ENCODE measurements at places on chromosomes 11 and 22.

DNA sequence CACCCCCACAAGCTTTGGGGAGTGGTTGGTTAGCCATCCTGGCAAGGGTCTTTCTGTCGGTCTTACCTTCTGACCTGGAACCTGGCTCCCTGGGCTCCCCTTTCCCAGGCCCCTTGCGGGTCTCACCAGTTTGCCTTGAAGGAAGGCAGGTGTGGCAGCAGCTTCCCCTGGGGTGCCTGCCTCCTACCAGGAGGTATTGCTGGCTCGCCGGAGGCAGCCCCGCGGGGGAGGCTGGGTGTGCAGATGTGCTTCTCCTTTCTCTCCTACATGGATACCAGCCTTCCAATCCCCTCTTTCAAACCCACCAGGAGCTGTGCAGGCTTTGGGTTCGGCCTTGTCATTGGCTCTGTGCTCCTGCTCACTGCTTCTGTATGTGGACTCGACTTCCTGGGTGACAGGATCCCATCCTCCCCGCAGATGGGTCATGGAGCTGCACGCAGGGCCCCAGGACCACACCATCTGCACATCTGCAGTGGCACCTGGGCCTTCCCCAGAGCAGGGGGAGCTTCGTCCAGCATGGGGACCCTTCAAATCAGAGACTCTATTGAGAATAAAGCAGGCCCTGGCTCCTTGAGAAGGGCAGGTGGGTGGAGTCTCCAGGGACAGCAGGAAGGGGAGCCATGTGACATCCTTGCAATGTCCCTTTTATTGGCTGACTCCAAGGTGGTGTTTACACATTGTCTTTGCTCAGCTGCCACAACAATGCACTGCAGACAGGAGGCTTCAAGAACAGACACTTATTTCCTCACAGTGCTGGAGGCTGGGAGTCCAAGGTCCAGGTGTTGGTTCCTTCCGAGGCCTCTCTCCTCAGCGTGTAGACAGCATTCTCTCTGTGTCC is 592.0 kb downstream of the BRD1 start:
- DNase-seq = no peak

DNA sequence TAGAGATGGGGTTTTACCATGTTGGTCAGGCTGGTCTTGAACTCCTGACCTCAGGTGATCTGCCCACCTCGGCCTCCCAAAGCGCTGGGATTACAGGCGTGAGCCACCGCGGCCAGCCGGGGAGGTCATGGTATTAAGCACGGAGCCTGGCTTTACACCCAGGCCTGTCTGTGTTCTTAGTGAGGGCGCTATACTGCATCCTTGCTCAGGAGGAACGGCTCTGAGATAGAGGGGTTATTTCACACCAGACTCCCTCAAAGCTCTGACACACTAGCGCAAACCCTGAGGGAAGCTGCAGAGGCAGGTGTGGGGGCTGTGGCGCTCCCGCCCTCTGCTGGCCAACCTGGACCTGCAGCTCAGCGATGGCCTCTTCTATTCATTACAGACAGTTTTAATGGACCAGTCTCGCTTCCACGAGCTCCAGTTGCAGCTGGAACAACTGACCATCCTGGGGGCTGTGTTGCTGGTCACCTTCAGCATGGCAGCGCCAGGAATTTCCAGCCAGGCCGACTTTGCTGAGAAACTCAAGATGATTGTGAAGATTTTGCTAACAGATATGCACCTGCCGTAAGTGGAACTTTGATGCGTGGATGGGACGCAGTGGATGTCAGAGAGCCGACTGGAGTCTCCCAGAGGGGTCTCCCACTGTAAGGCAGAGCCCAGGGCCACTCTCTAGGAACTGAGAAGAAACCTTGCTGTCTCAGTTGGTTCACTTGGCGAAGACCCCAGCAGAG is 26.2 kb downstream of the TCP11L1 start:
- peak; percentile 78 for DNase-seq

GRCh38 chr11:84240847-84241246 is 954.7 kb upstream of the CCDC90B start:
- DNase-seq = no peak

DNA sequence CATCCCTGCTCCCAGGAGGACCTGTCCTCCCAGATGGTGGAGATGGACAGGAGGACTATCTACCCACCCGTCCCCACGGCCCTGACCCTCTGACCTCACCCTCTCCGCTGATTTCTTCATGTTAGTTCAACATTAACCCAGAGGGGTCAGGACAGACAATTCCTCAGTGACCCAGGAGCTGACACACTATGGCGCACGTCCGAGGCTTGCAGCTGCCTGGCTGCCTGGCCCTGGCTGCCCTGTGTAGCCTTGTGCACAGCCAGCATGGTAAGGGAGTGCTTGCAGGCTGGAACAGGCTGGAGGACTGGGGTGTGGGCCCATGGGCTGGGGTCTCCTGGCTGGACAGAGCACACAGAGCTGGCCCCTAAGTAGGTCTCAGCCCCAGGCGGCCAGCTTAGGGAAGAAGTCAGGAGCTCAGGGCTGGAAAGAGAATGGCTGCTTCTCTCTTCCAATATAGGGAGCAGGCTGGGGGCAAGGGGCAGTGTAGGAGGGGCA is at the start of gene F2:
Gene F2, plus strand, starts transcription at position 166 of the 495 bp plus-strand sequence. Its CDS starts 23 bp downstream, at position 189.
- no peak for DNase-seq

GRCh38 chr11:531919-532526 is 3.4 kb downstream of the HRAS start:
- DNase-seq = no peak

GRCh38 chr22:42282943-42283277 is 12.5 kb upstream of the TCF20 start:
- no peak for DNase-seq

- no peak for DNase-seq
These were observed 6.7 kb downstream of the CAPN5 start for GRCh38 chr11:77073328-77074001.

- DNase-seq = no peak
These were observed 5.9 kb upstream of the USP18 start for GRCh38 chr22:18144105-18144504.

DNA sequence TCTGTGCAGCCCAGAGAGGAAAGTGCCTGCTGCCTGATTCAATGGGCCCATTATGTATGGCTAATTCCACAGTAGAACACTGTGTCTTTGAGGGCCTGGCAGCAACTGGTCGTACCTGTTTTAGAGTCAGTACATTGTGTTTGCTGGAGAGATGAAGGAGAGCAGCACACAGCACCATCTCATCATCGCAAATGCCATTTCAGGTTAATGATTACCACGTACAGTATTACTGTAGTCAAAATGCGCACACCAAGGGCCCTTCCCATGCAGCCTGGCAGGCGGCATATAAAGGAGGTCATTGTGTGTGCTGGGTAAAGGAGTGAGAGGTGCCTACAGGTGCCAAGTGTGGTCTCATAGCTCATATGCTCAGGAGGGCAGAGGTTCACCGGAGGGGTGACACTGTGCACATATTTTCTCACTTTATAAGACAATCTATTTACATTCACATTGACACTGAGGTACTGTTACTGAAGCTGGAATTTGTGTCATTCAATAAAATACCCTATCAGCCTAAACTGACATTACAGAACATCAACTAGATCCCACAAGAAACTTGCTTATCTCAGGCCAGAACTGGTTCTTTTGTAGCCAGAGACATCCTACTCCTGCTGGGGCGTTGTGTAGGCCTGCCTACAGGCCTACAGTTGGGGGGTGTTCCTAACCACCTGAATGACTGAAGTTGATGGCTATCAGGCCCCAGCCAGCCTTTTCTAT is 90.4 kb downstream of the APIP start:
- DNase-seq = no peak

DNA sequence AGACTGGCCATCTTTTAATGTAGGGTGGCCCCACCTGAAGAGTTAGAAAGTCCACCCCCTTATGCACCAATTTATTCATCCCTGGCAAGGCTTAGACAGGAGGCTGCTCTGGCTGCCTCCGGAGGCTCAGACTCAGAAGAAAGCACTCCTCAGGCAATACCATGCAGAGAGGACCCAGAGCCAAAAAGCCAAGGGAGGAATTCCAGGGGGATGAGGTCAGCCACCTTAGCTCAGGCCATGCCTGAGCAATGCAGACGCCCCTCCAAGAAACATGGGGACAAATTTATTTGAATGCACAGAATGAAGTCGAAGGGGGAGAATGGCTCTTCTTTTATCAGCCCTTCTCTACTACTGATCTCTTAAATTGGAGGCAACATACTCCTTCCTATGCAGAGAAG is 39.7 kb upstream of the GLYAT start:
- no peak for DNase-seq

Measured in stimulated activated CD4-positive, alpha-beta T cell treated with anti-CD3 and anti-CD28 coated beads, Interleukin-2, amount 100 ng/mL, for 24 hours (primary cell).